Forelimb muscle (tissue), 1 donor: ENCODE measurements at places on chromosomes 6 and 20. TPM values are rescaled to one million over a fixed set of nuclear protein-coding genes. Genes with fewer than 3 reads are reported as not detected.

The CST4 gene
- polyA plus RNA-seq, result not detected

The RBM24 gene
- 348 TPM for polyA plus RNA-seq

The AIF1 gene
- 13.4 TPM for polyA plus RNA-seq

The ANGPT4 gene
- polyA plus RNA-seq, result 0.04 TPM

The SMLR1 gene
- 0.10 TPM for polyA plus RNA-seq

The ABHD16B gene
- not detected for polyA plus RNA-seq

GRCh38 chr20:33250666-33251065 is 14.9 kb downstream of the BPIFA1 start:
- DNase-seq, result no peak

DNA sequence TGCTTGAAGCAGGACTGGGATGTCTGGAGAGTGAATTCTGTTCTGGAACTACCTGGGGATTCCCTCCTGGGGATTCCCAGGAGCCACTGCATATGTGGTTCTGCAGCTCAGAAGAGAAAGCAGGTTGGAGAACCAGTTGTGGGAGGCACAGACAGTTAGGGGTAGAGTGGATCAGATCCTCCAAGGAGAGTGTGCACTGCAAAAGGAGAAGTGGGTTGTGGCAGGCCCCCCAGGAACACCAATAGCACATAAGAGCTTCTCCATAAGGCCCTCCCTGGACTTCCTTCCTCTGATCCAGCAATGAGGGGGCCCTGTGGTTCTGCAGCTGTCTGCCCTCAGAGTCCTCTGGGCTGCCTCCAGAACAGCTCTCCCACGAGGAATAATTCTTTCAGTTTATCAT is 369.2 kb upstream of the CNR1 start:
- no peak for DNase-seq

GRCh38 chr6:107713563-107713962 is 110.5 kb downstream of the SCML4 start:
- DNase-seq, result no peak

- DNase-seq, result no peak
Measured at GRCh38 chr20:23008667-23009066, 26.4 kb upstream of the SSTR4 start.

DNA sequence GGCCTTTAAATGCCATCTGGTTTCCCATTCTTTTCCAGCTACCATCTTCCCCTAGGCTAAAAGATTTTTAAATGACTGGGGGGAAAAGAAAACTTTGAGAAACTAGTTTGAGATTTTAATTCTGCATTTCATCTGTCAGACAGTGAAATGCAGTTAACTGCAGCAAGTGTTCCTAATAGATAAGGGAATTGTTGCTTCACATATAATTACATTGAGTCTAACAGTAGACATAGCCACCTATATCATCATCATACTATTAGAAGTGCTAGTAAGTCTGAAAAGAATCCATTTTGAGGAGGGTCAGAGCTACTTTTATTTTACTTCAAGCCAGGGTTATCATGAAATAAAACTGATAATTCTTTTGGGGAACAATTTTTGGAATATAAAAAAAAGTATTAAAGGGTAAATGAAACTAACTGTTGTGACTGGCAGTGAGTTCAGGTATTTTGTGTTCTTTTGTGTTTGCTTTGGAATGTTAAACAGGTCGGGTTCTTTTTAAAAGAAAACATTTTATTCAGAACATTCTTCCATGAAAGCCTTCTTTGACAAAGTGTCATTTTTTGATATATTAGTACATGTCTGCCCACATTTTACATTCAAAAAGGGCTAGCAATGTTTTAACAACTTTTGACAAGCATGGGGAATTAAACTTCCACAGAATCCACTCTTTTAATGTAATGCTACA is 170.1 kb downstream of the HS3ST5 start:
- no peak for DNase-seq

GRCh38 chr6:112058243-112059032 is 4.5 kb downstream of the CCN6 start:
- DNase-seq, result no peak

DNA sequence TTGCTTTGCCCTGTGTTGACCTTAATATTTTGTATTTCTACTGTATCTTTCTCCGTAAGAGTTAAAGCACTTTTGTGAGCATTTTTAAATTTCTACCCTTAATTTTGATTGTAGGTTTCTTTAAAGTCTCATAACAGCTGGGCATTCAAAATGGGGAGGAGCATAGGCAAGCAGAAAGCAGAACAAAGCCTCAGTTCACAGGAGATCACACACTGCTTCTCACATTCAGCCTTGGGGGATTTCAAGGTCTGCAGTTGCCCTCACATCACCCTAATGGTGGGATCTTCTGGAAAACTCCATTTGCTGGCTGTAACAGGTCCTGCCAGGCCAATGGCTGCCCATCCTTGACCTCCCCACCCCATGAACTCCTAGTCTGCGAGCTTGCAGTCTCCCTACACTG is 292.9 kb downstream of the PHACTR1 start:
- no peak for DNase-seq

DNA sequence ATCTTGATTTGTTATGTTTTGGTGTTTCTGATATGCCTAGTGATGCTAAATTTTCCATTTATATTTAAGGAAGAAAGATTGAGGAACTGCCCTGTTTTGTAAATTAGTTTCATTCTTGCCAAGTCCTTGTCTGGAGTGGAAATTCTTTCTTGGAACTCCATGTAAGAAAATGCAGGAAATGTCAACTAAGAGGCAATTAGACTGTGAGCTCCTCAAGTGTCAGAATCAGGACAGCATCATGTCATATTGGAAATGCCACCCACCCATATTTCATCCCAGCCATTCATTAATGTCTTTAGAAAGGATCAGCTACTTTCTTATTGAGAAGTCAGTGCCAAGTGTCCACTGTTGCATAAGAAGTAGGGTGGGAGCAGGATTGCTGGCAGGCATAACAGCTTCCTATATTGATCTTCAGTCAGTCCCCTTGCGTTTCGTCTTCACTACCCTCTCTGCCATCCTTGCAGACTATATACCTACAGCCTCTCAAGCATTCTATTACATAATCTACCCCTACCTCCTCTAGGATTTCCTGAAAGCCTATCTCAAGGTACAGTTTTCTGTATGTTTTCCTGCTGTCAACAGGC is 42.4 kb downstream of the HAO1 start:
- DNase-seq, result no peak

DNA sequence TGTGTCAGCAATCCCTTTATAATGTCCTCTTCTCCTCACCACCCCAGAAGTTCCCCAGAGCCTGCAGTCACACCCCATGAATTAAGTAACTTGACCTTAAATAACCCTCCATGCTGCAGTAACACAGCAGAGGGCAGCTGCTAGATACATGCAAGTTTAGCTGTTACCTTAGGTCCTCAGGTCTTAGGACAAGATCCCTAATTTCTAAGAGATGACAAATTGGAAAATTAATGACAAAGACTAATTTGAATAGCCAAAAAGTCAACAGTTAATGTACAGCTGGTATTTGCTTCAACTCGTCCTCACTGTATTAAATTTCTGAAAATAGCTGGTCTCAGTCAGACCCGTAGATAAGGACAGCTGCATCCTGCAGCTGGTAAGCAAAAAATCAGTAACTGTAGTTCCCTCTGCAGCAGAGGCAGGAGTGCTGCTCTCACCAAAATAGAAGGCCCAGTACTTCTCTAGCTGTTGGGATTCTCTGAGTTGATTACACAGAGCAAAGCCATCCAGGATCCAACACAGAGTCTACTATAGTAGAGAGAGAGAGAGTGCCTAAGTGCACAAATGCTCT is 62.4 kb downstream of the TNFRSF21 start:
- DNase-seq, result peak; percentile 48

GRCh38 chr6:167736486-167737204 is 90.1 kb upstream of the AFDN start:
- no peak for DNase-seq

GRCh38 chr6:42336431-42336830 is 115.3 kb downstream of the TRERF1 start:
- no peak for DNase-seq

DNA sequence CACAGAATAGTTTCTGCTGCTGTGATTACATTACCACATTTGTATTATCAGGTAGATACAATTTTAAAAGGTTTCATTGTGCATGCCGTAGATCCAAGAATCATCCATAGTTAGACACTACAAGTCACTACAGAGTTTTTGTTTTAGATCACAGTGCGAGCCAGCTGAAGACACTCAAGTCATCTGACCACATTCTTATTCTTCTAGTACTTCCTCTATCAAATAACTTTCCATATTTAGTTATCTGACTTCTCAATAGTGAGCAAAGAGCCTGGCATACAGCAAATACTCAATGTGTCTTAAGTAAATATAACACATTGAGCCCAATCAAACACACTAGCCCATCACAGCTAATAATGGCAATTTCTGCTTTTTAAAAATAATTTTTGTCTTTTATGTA is 195.4 kb downstream of the ASCC3 start:
- DNase-seq, result no peak

- no peak for DNase-seq
Measured at GRCh38 chr6:168147205-168147738, 68.3 kb upstream of the FRMD1 start.

DNA sequence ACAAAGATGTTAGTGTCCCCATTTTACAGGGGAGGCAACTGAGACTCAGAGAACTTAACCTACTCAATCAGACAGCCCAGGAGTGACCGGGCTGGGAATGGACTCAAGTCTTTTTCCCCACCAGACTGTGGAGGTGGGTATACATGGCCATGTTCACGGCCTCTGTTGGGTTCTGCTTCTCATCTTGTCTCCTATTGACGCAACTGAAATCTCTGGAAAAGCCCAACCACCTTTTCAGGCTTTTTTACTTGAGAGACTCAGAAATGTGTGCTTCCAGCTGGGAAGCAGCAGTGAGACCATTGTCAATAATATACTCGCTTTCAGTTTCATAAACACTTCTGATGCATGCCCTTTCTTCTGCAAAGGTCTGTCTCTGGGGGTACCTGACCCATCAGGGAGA is 70.7 kb downstream of the SOBP start:
- DNase-seq, result peak; percentile 84

DNA sequence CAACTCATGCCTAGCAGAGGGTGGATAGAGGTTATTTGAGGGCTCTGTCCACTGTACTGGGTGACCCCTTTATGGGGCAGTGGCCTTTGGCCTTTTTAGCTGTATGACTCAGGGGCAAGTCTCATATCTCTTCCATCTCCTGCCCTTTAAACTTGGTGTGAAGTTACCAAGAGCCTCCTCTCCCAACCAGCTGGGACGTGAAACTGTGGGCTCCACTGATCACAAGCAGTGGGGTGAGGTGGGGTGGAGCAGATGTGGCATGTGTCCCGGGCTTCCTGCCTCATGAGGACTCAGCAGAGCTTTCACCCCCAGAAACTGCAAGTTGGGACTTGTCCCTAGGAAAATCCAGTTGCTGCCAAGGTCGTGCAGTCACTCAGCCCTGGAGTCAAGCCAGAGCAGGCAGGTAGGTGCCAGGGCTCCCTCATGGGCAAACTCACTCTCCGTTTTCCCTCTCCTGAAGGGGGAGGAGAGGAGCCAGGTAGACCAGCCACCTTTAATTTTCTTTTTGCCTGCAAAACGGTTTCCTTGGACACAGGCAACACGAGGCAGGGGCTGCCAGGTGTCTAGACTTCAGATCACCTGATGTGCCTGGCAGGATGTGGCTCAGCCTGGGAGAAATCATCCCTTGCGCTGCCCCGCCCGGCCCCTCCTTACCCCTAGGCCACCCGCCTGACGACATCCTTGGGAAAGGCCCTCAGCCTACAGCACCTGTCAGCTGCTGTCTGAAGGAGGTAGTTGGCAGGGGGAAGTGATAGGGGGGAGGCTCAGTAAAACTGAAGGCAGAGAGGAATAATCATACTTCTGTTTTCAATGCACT is 4.0 kb downstream of the CDKN1A start:
- no peak for DNase-seq

DNA sequence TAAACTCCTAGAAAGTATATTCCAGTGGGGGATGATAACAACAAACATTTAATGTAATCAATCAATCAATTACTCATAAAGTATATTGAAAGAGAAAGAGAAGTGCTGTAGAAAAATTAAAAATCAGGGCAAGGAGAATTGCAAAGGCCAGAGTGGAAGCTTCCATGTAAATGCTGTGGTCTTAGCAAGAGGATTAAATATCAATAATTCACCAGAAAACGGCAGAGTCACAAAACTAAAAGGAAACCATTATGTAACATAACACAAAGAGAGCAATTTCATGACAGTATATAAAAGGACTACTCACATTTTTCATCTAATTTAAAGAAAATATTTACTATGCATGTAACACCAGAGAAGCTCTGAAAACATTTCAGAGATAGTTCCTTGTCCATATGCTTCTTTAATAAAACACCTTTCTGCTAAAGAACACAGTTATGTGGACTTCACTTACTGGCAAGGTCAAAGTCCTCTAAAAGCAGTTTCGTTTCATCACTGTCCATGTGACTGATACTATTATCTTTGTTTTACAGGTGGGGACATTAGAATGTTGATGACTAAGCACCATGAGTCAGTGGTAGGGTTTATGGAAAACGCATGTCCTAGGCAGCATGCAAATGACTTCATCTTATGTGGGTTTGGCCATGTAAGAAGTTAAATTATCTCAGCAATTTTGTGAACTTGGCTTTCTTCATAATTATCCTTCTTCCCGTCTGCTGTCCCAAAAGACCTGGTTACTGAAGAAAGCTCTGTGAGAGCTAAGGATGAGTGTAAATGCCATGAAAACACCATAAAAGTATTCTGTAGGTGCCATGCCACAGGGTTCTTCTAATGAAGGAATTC is 185.8 kb upstream of the TENT5A start:
- no peak for DNase-seq

DNA sequence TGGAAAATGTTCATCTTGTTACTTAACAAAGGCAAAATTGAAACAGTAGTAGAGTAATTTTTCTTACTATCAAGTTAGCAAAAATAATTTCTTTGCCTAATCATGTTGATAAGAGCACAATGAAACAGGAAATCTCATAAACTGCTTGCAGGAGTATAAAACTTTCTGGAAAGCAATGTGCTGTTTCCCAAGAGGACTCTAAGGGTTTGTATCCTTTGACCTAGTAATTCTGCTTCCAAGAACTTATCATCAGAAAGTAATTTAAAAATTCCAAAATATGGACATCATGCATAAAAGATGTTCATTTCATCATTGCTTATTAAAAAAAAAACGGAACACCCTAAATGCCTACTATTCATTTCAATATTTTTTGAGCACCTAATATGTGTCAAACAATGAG is 46.1 kb upstream of the TNFAIP3 start:
- DNase-seq, result no peak

DNA sequence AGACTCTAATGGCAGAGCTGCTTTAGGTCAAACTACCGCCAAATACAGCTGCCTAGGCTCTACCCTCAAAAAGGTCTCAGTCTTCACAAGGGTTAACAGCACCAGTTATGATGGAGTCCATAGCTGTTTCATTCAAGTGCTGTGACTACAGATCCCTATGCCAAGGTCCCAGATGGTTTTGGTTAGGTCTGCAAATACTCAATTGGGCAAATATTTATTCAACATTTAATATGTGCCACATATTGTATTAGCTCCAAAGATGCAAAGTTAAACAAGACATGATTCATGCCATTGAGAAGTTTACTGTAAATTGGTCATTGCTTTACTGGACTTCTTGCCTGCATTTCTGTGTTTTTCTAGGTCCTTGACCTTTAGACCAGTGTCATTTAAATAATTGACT is 55.8 kb upstream of the TFAP2D start:
- no peak for DNase-seq
